ENCODE measurements at places on chromosomes 3 and 15.

DNA sequence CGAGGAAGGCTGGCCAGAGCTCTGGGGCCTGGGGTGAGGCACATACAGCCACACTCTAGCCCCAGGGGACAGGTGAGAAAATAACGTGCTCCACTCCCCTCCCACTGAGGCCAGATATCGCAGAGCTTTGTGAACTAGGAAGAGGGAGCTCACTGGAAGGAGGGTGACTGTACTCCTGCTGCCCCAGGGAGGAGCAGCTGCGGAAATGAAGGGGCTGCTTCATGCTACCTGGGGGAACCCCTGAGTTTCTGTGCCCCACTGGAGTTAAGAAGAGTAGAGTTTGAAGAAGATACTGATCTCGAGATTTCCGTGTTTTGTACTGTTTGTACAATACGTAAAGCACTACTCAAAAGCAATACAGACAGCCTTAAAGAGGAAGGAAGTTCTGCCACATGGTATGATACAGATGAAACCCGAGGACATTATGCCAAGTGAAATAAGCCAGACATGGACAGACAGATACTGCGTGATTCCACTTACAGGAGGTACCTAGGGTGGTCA lies 44.6 kb downstream of the CMTM6 start:
- no peak for DNase-seq

DNA sequence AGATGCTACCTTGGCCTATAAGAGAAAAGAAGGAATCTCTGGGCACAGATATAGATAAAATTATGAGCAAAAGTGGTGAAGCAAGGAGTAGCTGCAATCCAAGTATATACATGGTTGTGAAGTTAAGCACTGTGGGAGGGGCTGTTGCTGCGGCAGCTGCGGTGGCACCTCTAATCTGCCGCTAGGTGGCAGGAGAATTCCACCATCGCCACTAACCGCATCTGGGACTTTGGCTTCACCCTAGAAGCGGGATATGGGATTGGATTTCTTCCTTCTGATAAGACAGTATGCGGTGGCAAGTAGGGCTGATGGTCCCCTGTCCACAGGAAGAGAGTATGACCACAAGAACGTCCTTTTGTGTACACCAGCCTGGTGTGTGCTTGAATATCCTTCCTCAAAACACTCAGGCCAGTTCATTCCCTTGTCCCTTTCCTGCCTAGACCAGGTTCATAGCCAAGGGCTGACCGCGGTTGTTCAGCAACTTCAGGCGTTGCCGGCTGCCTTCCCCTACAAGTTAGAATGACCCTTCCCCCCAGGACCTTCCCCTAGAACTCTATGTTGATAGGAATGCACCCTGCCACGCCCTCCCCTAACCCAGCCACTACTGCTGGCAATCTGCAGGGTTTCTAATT lies 5.1 kb downstream of the MAGEL2 start:
- no peak for DNase-seq

DNA sequence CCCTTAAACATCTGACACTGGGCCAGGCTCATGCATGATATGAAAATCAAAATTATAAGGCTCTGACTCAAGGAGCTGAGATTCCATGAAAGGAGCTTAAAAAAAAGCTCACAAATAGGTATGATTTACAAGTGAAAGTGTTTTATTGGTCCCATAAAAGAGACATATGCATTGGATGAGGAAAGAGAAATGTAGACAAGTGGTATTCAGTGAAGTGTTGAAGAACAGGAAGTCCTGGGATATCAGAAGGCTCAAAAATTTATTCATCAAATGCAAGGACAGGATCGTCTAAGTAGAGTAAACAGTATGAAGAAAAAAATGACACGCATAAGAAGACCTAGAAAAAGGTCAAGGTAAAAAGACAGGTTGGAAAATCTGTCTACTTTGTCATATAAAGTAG lies 188.9 kb downstream of the CBLB start:
- no peak for DNase-seq

DNA sequence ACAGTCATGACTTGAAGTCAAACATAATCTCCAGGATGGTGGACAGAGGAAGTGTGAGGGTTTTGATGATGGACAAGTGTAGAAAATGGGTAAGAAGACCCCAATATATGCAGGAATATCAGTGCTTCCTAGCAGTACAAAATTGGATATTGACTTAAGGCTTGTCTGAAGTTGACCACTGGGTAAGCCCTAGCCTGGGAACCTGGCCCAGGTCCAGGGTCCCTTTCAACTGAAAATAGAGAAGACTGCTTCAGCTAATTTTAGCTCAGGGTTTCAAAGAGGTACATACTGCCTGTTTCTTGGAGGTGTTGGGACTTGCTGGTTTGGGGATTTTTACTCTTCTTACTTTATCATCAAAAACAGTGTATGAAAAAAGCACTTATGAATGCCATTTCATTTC lies 4.7 kb downstream of the NR1D2 start:
- DNase-seq = no peak

- no peak for DNase-seq
Measured at GRCh38 chr15:74027688-74028087, 33.2 kb downstream of the PML start.

GRCh38 chr3:152200476-152201420 lies 68.0 kb upstream of the MBNL1 start:
- DNase-seq = no peak

GRCh38 chr15:48858401-48858800 lies 19.5 kb upstream of the EID1 start:
- DNase-seq = no peak

GRCh38 chr15:94236608-94237007 lies 5.2 kb downstream of the MCTP2 start:
- no peak for DNase-seq

- DNase-seq = no peak
Measured at GRCh38 chr3:158642005-158642404, 2.3 kb upstream of the GFM1 start.

DNA sequence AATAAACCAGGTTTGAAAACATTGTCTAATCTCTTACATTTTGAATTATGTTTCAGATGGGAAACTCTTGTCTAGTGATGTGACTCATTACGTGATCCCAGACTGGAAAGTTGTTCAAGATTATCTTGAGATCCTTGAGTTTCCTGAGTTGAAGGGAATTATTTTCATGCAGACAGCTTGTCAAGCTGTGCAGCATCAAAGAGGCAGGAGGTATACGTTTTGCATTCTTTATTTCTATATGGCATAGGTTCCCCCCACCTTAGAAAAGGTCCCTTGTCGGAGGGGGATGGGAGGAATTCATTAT lies 1.5 kb downstream of the DIS3L start:
- no peak for DNase-seq

DNA sequence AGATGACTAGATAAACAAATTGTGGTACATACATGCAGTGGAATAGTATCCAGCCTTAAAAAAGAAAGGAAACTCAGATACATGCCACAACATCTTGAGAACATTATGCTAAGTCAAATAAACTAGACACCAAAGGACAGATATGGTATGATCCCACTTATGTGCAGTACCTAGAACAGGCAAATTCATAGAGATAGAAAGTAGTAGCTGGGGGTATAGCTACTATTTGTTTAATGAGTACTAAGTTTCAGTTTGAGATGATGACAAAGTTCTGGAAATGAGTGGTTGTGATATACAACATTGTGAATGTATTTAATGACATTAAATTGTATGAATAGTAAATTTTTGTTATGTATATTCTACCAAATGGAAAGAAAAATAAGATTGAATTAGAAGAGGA lies 477.2 kb upstream of the CFAP20DC start:
- no peak for DNase-seq

- DNase-seq = no peak
Measured at GRCh38 chr15:78830514-78831228, 19.4 kb upstream of the ADAMTS7 start.

DNA sequence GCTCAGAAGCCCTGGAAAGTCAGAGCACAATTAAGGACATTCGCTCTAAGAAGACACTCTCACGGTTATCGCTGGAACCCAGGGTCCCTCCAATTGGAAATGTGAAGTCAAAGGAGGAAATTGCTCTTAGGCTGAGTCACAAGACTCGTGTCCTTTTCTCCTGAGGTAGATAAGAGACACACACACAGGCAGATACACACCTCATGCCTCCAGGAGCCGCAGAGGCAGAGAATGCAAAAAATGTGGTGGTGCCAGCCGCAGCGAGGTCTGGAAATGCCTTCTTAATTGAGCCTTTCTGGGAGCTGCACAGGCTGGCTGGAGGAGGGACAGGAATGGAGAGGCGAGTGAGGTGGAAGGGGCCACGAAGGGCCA lies 189.3 kb downstream of the OPA1 start:
- no peak for DNase-seq

- DNase-seq = no peak
Measured at GRCh38 chr3:87225659-87226058, 1.4 kb upstream of the CHMP2B start.

GRCh38 chr15:68695061-68695595 lies 116.3 kb downstream of the CORO2B start:
- DNase-seq = no peak

- DNase-seq = no peak
Measured at GRCh38 chr3:101042996-101043686, 49.9 kb upstream of the ABI3BP start.

DNA sequence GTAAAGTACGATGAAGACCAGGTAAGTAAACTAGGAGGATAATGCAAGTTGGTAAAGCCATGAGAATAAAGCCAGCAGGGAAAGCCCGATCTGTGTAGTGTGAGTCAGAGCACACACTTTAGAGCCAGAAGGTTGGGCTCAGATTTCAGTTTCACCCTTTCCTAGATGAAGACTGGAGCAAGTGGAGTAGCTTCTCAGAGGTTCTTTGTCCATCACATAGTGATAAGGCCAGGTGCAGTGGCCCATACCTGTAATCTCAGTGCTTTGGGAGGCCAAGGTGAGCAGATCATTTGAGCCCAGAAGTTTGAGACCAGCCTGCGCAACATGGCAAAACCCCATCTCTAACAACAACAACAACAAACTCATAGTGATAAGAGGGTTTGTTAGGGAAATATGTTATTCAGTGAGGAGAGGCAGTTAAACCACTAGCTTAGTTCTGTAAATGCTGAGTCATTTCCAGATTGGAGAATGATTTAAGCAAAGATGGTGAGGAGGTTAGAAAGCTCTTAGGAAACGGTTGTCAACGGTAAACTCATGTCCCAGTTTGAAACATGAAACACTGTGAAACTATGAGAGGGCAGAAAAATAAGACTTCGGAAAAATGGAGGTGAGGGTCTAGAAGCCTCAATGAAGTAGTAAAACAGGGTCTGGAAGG lies 39.0 kb downstream of the IL12A start:
- DNase-seq = no peak

DNA sequence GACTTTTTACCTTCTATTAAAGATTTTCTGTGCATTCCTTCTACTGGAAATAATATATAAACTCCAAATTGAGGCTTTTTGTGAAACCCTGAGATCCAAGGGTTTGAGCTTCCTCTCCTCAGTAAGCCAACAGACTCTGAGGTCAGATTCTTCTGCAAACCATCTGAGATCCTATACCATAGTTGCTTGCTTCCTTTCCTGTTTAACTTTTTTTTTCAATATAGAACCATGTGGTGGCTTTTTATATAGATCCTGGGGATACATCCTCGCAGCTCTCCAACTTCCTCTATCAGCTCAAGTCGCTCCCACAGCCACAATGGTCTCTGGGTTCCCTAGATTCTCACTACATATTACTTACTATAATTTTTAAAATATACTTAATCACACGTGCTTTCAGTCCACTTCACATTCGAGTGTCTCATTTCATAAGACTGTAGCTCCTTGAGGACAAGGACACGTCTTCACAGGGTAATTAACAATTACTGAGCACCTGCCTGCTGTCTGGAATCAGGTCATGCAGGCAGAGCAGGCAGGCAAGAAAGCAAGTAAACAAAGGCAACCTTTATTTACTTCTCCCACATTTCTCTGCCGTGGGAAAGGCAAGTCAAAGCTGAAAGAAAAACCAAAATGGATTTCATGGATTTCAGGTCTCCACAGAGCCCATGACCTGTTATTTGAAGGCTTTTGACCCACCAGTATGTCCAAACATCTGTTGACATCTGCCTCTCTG lies 941.5 kb downstream of the FHIT start:
- no peak for DNase-seq

DNA sequence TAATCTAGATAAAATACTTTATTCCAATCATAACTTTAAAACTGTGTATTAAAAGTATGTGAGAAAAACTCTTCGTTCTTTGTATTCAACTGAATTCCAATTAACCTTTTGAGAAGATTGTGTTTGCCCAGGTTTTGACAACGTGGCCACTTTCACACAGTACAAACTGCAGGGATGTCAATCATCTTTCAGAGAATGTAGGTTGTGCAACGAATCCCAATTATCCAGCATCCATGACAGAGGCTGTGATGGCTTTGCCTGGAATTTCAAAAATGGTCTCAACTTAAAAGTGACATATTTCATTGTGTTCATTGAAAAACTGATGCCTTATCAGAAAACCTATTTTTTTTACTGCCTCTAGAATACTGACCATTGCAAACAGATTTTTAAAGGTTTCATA lies 615.1 kb upstream of the KCNMB2 start:
- no peak for DNase-seq

- DNase-seq = no peak
Measured at GRCh38 chr3:30342318-30343060, 263.9 kb upstream of the TGFBR2 start.

DNA sequence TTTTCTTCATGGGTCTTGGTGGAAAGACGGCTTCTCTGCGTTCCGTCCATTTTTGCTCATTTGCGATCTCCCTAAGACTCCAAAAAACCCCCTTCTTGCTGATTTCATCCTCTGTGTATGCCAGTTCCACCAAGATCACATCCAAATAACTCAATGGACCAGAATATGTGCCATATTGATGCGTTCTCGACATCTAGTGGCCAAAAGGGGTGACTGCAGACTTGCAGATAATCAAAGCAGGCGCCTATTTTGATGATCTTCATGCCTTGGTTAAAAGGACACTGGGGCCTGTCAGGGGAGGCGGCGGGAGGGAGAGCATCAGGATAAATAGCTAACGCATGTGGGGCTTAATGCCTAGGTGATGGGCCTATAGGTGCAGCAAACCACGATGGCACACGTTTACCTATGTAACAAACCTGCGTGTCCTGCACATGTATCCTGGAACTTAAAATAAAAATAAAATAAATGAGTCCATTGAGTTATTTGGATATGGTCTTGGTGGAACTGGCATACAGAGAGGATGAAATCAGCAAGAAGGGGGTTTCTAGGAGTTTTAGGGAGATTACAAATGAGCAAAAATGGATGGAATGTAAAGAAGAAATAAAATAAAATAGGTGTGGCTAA lies 104.2 kb upstream of the RAD18 start:
- DNase-seq = no peak

DNA sequence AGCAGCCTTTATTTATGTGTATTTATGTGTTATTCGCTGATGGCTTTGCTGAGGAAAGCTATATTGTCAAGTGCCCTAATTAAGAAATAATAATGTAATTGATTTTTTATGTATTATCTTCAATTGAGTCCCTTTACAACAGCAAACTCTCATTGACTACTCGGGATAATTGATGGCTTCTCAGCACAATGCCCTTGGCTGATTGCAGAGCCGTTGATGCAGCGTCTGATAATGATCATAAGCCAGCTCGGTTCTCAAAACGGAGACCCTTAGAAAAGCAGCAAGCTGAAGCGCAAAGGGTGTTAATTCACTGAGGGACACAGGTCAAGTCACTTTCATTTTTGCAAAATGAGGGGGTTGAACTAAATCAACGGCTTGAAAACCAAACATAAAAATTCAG lies 357.1 kb upstream of the KCNH8 start:
- DNase-seq = no peak
